ENCODE measurements at places on chromosomes 1 and 21.

GRCh38 chr1:46184920-46185658 lies 8.8 kb upstream of the P3R3URF start:
- DNase-seq: no peak

DNA sequence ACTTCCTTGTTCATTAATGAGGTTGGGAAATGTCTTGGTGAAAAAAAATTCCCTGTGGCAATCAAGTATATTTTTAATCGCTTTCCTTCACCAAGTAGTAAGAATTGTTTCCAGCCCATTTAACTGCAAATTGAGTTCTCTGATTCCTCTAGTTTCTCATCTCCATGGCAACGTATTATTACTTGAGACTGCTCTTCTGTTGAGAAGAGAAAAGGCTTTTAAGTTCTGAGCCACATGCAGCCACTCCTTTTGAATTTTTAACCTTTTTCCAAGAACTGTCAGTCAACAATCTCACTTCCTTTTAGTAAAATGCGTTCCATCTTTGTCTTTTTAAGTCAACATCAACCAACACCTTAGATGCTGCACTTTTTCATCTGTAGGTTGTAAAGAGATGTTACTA lies 75.7 kb upstream of the KIAA1614 start:
- no peak for DNase-seq

DNA sequence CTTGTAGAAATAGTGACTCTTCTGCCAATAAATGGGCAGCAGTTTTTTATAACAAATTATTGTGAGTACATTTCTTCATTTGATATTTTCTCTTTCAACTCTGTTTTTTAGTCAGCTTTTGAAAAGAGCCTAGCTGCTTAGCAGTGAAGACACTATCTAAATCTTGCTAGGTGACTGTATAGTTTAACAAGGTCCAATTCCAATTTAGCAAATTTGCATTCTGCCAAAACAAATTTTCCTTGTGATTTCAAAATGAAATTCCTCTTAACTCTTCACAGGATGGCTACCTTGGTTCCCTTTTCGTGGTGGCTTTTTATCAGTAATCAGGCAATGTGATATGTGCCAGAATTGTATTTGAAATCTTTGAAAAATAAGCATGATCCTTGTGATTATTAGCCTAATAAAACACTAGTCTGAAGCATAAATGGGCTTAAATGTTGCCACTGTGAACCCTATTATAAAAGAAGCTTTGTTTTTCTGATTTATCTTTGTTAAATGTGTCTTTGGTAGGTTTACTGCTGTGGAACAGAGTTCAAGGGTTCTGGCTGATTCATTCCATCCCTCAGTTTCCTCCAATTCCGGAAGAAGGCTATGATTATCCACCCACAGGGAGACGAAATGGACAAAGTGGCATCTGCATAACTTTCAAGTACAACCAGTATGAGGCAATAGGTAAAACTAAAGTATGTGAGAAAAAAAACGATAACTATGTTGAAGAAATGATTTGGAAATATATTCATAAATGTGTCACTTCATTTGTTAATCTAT lies 12.2 kb downstream of the DNASE2B start:
- no peak for DNase-seq

DNA sequence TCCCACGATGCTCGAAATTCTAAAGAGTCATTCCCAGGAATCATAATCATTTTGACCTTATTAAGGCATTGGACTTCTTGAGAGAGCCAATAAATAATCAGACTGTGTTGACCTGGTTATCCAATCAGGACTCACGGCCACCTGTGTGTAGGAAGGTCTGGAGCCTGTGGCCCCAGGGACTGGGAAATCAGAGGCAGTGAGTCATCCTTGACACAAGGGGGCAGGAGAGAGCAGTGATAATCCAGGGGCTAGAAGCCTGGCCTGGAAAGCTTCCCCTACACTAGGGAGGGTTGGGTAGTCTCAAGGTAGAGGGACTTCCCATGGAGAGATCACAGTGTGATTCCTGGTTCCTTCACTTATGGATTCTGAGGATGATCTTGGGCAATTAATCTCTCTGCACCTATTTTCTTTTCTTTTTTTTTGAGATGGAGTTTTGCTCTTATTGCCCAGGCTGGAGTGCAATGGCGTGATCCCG lies 4.7 kb downstream of the MR1 start:
- no peak for DNase-seq

DNA sequence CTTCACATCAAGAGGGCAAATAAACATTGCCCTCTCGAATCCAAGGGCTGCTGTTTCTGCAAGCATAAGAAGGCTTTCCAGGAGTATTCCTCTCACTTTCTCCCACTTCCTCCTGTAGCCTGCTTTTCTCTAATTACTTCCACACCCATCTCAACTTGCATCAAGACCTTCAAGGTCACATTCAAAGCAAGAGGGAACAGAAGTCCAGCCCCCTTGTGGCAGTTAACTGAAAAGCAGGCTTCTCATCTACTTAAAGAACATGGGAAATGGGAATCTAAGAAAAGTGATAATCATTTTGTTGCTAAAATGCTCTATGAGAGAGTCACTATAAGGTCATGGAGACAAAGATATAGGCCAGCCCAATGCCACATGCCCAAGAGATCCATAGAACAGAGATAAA lies 874.4 kb downstream of the KCNT2 start:
- DNase-seq: no peak
